ENCODE measurements at places on chromosomes 12 and 14.

DNA sequence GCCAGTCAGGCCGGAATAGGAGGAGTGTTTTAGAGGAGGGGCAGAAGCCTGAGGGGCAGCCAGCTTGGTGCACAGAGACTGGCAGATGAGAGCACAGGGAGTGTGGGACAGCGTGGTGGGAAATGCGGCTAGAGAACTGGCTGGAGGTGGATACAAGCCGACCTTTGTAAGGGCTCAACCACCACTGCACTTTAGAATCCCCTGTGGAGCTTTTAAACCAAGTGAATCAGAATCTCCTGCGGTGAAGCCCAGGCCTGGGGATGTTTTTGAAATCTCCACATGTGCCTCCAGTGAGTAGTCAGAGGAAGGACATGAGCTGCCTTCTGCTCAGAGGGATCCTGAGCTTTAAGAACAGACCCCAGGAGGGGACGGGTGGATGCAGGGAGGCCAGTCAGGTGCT lies 10.9 kb upstream of the PCED1B start:
- DNase-seq, result peak; percentile 63

DNA sequence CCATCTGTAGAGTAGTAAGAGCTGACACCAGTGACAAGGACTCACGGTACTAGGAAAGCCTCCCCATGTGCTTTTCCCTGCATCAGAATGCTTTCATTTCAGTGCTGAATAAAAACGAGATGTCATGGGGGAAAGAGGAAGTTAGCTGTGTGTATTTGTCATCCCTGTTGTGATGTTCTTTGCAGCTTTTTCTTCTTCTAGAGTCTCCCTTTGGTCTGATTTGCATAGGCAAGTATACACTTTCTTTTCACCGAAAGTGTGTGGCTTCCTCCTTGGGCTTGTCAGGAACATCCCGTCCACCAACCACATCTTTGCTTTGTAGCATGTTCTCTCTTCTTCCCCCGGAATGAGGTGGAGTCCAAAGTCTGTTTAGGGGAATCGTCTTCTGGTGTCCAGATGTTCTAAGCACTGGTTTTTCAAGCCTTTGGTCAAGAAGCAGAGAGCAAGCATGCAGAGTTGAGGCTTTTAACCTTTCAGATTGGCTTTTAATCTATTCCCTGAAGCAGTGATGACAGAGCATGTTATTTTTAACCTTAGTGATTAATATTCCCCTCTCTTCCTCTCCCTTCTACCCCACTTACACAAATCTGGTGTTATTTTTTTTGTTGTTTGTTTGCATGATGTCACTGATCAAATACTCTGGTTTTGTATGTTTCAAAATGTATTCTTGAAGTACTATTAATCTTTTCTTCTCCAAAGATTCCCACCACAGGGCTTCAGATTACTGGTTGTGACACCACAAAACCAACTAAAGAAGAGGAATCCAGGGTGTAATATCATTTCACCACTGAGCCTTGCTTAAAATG lies 163.4 kb downstream of the SAMD4A start:
- no peak for DNase-seq

DNA sequence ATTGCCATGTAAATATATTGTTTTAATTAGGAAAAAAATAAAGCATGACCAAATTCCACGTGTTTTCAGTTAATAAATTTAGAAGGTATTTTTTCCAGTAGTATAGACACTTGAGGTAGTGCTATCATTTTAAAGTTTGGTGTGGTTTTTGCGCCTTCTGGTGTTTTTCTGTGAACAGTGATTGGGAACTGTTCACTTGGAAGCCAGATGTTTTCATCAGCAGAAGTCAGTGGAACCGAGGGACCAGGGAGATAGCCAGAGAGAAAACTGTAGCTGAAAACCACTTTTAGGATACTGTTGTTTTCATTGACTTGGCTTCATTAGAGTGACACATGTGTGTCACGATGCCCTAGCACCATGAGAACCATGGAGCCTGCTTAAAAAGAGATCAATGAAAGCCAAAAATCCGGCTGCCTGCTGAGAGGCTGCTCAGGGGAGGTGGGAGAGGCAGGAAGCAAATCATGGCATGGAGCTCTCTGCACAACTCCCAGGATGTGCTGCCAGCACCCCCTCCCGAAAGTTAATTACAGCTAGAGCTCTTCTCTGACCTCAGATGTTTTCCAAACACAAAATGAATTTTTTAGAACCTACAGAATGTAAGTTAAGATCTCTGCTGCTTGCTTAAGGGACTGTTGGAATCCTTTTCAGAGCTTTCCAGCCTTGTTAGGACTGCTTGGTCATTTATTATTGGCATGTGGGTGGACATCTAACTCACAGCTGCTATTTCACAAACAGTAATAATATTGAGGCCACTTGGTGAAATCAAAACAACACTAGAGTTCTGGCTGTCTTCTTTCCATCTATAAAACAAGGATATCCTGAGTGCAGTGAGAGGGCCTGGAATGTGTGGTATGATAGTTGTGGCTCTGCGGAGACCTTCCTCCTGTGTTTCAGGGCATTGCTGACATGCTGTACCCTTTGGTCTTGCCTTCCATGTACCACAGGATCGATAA lies 192.3 kb downstream of the ANO4 start:
- peak; percentile 70 for DNase-seq

- DNase-seq, result no peak
Observed at GRCh38 chr12:103799857-103800771, 40.9 kb downstream of the NT5DC3 start.

DNA sequence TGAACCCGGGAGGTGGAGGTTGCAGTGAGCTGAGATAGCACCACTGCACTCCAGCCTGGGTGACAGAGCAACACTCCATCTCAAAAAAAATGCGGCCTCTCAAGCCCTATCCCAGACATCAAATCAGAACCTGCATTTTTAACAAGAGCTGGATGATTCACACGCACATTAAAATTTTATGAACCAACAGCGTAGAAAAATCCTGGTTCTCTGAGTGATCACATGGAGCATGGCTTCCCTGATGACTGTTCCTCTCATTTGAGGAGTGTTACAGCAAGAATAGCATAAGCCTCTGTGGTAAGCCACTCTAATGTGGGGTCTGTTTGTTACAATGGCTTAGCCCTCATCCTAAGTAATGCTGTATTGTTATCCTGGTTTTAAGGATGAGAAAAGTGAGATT lies 163.6 kb downstream of the BRMS1L start:
- no peak for DNase-seq

DNA sequence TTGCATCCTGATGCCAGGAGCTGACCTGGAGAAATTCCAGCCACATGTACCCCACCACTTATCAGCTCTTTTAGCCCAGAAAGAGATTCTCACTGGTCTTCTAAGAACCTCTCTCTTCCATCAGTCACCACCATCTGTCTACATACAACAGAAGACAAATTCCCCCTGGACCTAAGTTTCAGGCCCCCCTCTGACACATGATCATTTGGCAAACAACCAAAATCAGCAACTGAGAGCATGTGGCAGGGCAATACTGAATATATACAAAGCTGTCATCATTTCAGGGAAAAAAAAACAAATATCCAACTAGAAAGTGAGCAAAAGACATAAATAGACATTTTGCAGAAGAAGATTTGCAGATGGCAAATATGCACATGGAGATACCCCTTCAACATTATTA lies 180.2 kb downstream of the FOXN3 start:
- no peak for DNase-seq

DNA sequence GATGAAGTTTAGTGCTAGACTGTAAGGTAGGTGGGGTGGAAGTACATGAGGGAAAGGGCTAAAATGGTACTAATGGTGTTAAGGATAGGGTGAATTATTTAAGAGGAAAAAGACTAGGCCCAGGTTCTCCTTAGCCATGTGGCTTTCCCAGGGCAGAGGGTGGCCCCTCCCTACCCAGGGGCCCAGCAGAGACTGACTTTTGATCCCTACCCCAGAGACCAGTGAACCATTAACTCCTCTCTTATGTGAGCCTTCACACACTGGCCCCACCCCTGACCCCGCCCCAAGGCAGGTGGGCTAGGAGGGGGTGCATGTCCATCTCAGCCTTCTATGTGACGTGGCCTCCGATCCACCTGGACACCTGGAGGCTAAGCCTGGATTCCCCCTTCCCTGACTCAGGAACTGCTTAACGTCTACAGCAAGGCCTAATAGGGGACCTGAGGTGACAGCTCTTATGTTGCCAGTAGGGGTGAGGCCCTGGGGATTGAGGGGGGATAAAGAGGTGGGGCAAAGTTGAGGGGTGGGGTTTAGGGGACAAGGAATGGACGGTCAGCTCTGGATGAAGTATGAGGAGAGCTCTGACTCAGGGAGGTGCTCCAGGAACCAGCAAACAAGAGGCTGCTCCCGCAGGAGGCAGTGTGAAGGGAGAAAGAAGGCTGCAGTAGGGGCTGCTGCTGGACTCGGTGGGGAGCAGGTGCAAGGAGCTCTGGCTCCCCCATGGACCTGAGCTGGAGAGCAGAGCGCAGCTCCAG lies 757 bp downstream of the SLC39A5 start:
- DNase-seq, result no peak

- DNase-seq, result no peak
Observed at GRCh38 chr12:102681747-102682146, 201.4 kb upstream of the IGF1 start.

GRCh38 chr12:47110011-47110541 lies 30.3 kb upstream of the AMIGO2 start:
- no peak for DNase-seq

GRCh38 chr12:96230646-96231045 lies 36.5 kb downstream of the ELK3 start:
- DNase-seq, result no peak

- peak; percentile 63 for DNase-seq
Observed at GRCh38 chr14:58772794-58773620, 135.2 kb downstream of the DACT1 start.

DNA sequence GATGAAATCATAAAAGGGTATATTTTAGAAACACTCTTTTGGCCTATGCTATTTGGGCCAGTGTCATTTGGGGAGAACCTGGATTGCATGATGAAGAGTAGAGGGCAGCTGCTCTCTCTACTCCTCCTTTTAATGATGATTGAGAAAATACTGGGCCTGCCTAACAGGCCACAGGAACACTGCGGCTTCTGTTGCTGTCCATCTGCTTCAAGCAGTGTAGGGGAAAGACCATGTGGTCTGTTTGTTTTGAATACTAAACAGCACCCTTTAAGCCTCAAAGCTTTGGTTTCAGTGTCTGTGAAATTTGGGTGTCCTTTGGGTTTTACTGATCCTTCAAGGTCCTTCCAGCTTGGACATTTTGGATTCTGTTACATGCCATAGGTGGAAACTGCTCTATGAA lies 78.0 kb downstream of the TTC6 start:
- DNase-seq, result no peak

GRCh38 chr12:29698756-29699155 lies 85.0 kb downstream of the TMTC1 start:
- DNase-seq, result no peak

GRCh38 chr14:63267171-63267570 lies 51.6 kb downstream of the GPHB5 start:
- no peak for DNase-seq

GRCh38 chr12:116201908-116202307 lies 75.6 kb downstream of the MED13L start:
- DNase-seq, result no peak

DNA sequence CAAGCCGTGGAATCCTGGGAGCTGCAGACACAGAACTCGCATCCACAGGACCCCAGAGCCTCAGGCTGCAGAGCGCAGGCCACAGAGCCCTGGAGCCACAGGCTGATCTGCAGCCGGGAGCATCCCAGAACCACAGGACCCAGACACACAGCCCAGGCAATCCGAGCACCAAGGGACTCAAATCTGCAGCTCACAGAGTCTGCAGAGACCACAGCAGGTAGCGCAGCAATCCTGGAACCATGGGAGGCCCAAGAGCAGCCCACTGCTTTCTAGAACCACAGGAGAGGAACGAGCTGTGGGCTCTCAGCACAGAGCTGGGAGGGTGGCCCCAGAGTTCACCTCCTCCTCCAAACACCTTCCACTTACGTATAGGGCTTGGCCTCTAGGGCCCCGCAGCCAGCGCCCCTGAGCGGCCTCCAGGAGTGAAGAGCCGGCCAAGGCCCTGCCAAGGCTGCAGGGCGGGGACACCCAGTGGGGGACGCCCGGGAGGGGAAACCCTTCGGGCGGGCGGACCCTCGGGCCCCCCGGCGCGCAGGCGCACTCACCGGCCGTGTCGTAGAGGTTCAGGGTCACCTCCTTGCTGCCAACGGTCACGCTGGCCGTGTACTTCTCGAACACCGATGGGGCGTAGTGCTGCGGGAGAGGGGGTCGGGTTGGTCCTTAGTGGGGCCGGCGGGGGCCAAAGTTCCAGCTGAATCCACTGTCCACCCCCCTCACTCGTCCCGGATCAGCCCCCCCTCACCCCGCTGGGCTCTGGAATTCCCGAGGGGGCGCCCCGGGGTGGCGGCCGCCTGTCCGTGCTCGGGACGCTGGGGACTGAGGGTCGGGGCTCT lies 665 bp downstream of the RHOF start:
- peak; percentile 71 for DNase-seq

DNA sequence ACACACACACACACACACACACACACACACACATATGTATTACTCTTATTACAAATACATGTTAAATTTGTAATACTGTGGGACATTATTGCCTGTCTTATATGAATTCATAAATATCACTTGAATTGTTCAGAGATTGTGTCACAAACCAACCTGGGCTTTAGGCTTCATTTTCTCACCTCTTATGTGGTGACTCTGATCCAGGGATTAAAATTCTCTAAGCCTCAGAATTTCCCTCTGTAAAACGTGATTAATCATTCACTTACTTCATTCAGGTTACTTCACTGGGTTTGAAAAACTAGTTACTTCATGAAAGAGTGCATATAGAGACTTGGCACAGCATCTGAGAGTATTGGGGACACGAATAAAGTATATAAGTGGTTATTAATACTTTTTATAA lies 240.3 kb upstream of the PDZRN4 start:
- no peak for DNase-seq

DNA sequence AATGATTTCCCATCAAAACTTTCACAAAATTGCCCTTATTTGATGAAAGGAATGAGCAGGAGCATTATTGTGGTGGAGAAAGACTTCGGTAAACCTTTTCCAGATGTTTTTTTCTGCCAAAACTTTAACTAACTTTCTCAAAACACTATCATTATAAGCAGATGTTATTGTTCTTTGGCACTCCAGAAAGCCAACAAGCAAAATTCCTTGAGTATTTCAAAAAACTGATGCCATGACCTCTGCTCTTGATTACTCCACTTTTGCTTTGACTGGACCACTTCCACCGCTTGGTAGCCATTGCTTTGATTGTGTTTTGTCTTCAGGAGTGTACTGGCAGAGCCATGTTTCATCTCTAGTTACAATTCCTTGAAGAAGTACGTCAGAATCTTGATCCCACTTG lies 29.7 kb upstream of the RAB21 start:
- no peak for DNase-seq

Data from ecto neural progenitor cell (in vitro differentiated cells).